ENCODE measurements at places on chromosomes 7 and 10. TPM values are rescaled to one million over a fixed set of nuclear protein-coding genes. Genes with fewer than 3 reads are reported as not detected.

DNA sequence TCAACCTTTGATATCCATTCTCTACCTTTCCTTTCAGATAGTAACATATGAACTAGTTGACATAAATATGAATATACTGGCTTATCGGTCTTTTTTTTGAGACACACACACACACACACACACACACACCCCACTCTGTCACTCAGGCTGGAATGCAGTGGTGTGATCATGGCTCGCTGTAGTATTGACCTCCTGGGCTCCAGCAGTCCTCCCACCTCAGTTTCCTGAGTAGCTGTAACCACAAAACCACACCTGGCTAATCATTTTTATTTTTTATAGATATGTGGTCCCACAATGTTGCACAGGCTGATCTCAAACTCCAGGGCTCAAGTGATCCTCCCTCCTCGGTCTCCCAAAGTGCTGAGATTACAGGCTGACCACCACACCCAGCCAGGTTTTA is 14.2 kb upstream of the NT5C3A start:
- no peak for DNase-seq

- no peak for DNase-seq
Measured at GRCh38 chr7:80496586-80496985, 15.3 kb downstream of the GNAT3 start.

DNA sequence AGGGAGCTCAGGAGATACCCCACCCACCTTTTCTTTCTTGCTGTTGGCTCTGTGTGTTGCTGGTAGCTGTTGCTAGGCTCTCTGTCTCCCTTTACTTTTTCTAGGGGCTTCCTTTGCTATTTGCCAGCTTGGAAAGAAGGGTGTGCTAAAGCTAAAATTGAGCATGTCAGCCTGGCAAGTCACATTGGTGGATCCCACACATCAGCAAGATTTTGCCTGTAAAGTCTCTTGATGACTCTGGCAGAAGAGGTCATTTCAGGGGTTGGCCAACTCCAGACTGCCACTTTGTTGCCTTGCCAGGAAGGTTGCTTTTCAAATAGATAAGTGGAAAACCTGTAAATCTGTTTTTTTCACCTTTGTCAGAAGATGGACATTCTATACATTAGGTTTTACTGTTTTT is 9.9 kb downstream of the CCNY start:
- DNase-seq, result no peak

The CHAT gene
- total RNA-seq, result not detected

GRCh38 chr10:124993736-124994451 is 52.0 kb downstream of the ZRANB1 start:
- peak; percentile 17 for DNase-seq

The ANKRD1 gene
- total RNA-seq, result 46.6 TPM

DNA sequence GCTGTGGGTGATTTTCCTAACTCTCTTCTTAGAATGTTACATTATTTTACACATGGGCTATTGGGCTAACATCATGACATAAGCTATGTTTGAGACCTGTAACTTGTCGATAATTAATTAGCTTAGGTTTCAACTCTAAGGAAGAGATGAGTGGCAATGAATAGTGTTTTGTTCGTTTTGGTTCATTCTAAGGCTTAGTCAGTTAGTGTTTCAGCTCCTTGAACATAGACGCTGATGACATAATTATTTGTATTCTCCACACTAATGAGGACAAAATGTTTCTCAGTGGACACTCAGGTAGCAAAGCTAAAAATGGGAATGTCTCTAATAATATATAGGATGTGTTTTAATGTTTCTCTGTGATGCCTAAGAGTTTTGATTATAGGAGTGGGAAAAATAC is 401.9 kb downstream of the GATA3 start:
- DNase-seq, result no peak

DNA sequence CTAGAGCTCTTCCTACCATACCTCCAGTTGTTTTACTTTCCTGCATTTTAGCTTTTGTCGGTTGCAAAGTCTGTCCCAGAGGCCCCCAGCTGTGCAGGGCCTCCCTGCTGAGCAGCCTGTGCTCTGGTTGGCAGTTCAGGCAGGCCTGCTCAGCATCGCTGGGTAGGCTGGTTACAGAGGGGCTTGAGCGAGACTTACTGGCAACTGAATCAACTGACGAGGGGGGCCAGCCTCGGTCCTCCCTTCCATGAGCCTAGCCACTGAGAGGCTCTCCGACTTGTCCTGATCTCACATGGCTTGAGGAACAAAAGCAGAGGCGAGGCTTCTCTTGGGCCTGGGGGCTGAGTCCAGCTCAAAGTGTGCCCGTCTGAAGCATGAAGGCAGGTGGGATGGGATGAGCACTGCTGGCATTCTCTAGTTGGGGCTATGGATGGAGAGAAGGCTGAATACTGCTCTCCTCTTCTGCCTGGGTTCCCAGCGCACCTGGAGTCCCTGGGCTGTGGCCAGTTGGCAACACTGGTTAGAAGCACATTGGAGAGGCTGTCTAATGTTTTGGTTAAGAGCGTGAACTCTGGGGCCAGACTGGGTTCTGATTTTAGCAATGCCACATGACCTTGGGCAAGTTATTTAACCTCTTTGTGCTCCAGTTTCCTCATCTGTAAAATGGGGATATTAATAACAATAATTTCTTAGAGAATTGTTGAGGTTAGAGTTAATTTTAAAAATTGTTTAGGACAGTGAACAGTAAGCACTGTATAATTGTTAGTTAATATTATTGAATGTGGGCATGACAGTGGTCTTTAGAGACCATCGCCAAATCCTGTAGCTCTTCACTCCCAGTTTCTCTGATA is 6.9 kb upstream of the SFRP5 start:
- DNase-seq, result no peak

GRCh38 chr10:86151613-86152012 is 215.0 kb downstream of the GRID1 start:
- no peak for DNase-seq

The GOLGA7B gene
- 1.0 TPM for total RNA-seq

The USP54 gene
- total RNA-seq, result 71.5 TPM

- no peak for DNase-seq
Measured at GRCh38 chr10:44006771-44007170, 358.1 kb upstream of the ZNF32 start.

- no peak for DNase-seq
Measured at GRCh38 chr10:74072503-74072902, 74.6 kb downstream of the VCL start.

The GSTO2 gene
- 8.4 TPM for total RNA-seq

The TFEC gene
- total RNA-seq, result 22.2 TPM

DNA sequence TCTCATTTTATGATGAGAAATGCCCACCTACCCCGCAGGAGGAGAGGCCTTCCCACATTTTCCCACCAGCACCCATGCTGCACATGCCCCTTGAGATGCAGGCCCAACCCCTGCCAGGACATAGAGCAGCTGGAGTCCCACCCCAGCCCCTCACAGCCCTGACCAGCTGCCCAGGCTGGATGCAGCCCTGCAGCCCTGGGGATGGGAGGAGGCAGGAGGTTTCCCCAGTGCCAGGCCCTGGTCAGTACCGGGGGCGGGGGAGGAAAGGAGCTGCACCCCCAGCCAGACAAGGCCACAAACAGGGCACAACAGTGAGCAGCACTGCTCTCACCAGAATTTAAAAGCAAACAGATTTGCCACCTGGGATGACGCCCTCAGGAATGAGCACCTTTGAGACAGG is 196.1 kb downstream of the PTPRN2 start:
- no peak for DNase-seq

GRCh38 chr10:120453319-120453718 is 3.7 kb upstream of the PLPP4 start:
- no peak for DNase-seq

The LDB3 gene
- total RNA-seq, result 0.76 TPM

The AKR1B15 gene
- total RNA-seq, result not detected

The GPR15LG gene
- not detected for total RNA-seq

DNA sequence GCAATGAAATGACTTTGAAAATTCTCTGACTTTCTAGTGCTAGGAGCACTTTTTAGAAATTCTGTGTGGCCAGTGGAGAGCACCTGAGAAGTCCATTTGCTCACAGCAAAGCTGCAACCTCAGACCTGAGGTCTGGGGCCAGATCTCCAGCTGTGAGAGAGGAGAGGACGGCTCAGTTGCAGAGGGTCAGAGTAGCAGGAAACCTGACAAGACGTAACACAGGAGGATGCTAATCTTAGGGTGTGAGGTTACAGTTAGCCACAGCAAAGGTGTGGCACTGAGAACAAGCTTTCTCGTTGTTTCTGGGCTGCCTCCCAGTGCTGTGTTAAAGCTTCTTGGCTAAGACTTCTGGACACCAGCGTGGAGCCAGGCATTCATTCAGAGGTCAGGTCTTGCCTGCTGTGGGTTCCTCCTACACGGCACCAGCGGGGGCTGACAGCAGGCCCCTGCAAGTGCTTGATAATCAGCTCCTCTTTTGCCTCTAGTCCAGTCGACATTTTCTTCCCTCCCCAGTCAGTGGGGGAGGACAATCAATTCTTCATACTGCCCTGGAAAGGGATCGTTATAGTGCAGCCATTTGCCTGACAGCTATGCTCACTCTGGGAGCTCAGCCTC is 435.4 kb upstream of the DPP6 start:
- no peak for DNase-seq

The FOXI2 gene
- total RNA-seq, result not detected

The ADIRF gene
- total RNA-seq, result 51.3 TPM

GRCh38 chr7:67547183-67547907 is 550.7 kb downstream of the TYW1 start:
- no peak for DNase-seq

The GPR85 gene
- 1.1 TPM for total RNA-seq

DNA sequence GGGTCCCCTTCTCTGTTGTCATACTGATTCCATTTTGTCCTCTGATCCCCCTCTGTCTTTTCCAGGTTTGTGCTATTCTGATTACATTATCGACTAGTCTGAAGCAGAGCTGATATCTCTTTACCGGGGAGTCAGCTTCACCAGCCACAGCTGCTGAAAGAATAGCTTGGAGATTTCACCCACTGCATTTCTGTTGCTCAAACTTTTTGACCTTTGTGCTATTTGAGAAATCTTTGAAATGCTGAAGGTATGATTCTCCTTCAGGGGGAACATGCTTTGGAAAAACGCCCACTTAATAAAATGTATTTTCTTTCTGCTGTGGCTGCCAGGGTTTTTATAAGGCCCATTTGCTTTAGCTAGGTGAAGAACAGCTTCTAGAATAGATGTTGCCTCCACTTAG is 197.8 kb upstream of the TCF7L2 start:
- no peak for DNase-seq

GRCh38 chr7:38160003-38160571 is 18.0 kb upstream of the STARD3NL start:
- no peak for DNase-seq

- DNase-seq, result no peak
Measured at GRCh38 chr10:8616166-8616565, 561.7 kb downstream of the GATA3 start.

The CLDN3 gene
- 95.0 TPM for total RNA-seq

GRCh38 chr7:41058986-41059741 is 643.7 kb downstream of the INHBA start:
- DNase-seq, result no peak

All from upper lobe of left lung (tissue), 6 donors.